Skin of body (tissue), 3 donors: ENCODE measurements at places on chromosomes 6 and 20. TPM values are rescaled to one million over a fixed set of nuclear protein-coding genes. Genes with fewer than 3 reads are reported as not detected.

- DNase-seq, result no peak
Measured at GRCh38 chr6:38775870-38776269, 60.8 kb downstream of the DNAH8 start.

- DNase-seq, result no peak
Measured at GRCh38 chr6:160177220-160177619, 55.6 kb downstream of the SLC22A1 start.

DNA sequence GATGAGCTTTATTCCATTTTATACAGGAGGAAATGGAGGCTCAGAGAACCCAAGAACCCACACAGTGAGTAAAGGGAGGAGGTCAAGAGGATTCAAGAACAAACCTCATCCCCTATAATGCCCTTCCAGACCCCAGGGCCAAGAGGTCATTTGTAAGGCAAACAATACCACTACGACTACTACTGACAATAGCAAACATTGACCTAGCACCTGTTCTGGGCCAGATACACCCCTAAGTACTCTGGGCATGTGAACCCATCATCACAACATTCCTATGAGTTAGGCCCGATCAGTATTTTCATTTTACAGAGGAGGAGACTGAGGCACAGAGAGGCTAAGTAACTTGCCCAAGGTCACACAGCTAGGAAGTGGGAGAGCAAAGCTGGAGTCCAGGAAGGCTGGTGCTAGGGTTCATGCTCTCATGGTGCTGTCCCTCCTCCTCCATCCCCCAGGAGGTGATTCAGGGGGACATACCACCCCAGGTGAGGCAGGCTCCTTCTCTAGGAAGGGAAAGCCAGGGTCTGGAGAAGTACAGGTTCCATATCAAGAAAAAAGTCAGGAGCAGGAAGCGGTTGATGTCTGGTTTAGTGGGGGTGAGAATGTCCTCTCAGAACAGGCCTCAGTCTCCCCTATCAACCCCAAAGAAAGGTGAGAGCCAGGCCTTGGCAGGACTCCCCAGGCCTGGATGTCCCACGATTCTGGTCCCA is 13.7 kb downstream of the SLC13A3 start:
- DNase-seq, result no peak

- no peak for DNase-seq
Measured at GRCh38 chr20:4318891-4319290, 303.5 kb upstream of the RNF24 start.

DNA sequence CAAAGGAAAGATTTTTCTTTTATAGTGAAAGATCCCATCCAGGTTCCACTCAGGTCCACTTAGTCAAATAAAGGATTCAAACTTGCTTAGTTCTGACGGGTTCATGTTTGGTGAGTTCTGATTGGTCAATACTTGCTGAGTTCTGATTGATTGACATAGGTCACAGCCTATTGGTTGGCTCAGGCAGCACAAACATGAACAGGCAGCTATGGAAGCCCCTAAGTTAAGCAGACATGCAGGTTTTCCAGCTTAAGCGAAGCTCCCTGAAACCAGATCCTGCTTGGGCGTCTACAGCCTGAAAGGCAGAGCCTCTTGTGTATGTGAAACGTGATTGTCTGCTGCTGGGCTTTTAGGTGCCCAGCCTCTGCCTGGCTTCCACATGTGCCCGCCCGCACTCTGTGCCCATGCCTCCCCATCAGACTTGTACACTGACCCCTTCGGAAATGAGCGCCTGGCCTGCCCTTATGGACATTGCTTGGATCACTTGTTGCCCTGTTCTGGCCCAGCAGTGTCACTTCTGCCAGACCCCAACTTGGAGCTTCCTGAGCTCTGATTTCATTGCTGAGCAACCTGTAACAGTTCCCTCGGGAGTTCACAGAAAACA is 45.4 kb upstream of the ECI2 start:
- no peak for DNase-seq

DNA sequence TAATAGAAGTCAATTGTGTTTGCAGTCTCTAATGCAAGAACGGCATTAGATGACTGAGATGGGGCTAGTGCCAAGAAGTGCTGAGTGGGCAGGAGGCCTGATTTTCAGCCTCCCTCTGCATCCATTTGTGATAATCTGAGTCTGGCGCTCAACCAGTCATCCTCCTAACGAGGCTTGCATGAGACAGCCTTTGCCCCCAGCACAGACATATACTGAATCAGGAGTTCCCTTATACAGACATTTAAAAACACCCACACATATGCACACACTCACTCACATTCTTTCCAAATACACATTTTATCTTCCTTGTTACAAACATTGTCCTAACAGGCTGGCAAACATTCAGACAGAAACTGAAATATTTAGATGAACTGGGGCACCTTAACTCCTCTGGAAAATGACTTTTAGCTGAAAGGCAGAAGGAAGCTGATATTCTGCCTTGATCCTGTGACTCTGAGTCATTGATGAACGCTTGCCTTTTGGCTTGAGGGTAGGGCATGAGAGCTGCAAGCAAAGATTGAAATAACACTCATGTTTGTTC is 562.3 kb downstream of the DHX35 start:
- DNase-seq, result no peak

GRCh38 chr20:11270566-11270965 is 596.8 kb upstream of the JAG1 start:
- no peak for DNase-seq

GRCh38 chr6:125780540-125781313 is 10.0 kb upstream of the NCOA7 start:
- peak; percentile 87 for DNase-seq

DNA sequence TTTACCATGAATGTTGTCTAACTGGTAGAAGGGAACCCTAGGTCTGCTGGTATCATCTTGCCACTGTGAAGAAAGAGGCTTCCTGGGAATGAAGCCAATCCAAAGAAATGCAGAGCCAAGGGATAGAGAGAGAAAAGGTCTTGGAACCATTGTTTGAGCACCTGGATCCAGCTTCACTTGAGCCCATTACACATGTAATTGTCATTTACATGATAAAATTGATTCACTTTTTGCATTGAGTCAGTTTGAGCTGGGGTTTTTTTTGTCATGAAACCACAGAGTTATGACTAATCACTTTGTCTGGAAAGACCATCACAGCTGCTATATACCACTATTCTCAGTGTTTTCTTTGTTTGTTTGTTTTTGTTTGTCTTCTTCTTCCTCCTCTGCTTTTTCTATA is 112.3 kb downstream of the CBLN4 start:
- DNase-seq, result no peak

GRCh38 chr6:12842114-12842513 is 125.5 kb downstream of the PHACTR1 start:
- no peak for DNase-seq

DNA sequence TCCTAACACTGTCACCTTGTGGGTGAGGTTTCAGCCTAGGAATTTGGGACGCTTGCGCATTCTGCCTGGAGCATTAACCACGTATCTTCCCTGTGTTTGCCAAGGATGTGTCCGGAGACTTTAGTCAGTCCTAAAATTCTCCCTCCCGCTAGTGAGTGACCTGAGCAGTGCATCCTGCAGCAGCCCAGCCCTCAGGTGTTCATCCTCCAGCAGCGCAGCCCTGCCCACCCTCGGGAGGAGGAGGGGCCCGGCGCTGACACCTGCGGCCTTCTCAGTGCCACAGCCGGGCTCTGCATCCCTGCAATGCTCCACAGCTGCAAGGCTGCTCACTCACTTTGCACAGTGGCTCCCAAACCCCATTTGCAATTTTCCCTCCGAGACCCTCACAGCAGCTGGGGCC is 79.5 kb downstream of the ERMARD start:
- no peak for DNase-seq

DNA sequence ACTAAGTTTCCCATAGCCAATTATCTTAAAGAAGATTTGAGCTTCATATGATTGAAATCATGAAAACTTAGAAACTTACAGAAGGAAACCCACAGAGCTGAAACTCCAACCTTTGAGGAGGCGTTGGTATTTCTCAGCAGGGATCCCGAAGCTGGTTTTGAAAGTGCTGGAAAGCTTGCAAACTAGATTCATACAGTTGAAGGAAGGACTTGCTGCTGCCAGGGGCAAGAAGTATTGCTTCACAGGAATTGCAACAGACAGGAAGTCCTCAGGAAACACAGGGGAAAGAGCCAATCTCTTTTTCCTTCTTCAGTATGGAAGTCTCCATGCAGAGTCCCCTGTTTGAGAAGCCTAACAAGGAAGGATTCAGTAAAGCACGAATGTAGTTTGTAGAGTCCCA is 419.7 kb downstream of the CD109 start:
- no peak for DNase-seq

GRCh38 chr6:34462010-34462409 is 3.9 kb upstream of the PACSIN1 start:
- no peak for DNase-seq

GRCh38 chr20:37218441-37218840 is 39.1 kb upstream of the MROH8 start:
- DNase-seq, result no peak

GRCh38 chr20:24672886-24673677 is 203.7 kb downstream of the SYNDIG1 start:
- DNase-seq, result no peak

DNA sequence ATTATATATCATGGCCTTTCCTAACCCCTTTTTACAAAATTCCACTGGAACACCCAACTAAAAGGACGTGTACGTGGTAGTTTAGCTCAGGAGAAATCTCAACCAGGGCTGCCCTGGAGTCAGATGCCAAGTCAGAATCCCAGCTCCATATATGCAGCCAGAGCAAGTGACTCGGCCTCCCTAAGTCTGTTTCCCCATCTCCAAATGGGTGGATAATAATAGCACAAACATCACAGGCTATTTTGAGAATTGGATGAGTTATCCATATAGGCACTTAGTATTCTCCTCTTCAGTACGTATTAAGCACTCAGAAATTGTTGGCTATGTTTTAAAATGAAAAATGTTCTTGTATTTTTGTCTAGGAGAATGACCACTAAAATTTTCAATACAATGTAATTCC is 481.5 kb downstream of the CD109 start:
- no peak for DNase-seq

- DNase-seq, result peak; percentile 90
Measured at GRCh38 chr6:160431226-160431625, 83.0 kb downstream of the SLC22A3 start.

DNA sequence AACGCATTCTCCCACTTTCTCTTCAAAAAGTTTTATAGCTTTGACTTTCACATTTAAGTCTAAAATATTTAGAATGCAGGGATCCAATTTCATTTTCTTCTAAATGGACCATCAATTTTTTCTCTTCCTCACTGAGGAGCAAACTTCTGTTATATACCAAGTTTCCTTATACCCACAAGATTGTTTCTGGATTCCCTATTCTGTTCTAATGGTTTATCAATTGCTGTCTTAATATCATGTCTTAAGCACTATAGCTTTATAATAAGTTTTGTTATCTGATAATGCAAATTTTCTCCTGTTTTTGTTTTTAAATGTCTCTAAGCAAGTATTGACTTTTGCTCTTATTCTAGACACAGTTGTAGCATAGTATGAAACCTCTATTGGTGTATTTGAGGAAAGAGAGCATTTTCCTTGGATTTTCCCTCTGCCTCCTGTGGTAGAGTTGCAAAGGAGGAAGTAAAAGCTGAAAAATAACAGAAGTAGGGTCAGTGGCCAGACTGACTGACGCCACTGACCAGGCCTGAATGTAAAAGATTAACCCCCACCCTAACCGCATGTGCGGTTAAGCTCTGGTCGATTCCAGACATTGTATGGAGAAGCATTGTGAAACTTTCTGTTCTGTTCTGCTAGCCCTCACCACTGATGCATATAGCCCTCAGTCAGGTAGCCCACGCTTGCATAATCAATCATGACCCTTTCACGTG is 40.3 kb downstream of the GPX5 start:
- no peak for DNase-seq

DNA sequence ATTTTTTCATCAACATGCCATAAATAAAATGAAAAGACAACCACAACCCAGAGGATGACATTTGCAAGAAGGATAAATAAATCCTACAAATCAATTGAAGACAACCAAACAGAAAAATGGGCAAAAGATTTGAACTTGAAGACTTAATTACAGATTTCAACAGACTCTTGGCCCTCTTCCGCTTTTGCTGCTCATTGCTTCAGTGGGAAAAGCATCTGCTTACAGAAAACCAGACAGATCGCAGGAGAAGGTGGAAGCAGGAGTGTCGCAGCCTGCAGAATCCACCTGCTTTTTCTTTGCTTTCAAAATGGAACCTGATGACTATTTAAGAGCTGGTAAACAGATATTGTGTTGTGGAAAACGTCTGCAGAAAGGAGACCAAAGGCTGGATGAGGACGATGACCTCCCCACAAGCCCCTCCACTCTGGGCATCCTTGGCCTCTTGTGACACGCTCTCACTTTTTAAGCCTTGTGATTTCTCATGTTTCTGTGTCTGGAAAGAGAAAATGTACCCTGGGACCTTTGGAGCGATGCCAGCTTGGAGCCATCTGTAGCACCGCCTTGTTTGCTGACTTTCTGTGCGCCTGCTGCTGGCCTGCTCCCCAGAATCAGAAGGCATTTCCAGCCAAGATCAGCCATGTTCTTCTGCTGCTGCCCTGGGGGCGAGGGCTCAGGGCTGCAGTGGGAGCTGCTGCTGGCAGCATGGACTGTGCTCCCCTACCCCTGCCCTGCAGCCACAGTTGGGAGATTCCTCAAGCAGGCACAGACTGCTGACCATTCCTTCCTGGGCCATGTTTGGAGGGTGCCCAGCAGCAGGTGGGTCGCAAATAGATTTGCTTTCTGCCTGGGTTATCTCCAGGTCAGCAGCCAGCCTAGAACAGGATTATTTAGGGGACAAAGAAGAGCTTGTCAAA is 3.6 kb upstream of the CSTL1 start:
- DNase-seq, result no peak

DNA sequence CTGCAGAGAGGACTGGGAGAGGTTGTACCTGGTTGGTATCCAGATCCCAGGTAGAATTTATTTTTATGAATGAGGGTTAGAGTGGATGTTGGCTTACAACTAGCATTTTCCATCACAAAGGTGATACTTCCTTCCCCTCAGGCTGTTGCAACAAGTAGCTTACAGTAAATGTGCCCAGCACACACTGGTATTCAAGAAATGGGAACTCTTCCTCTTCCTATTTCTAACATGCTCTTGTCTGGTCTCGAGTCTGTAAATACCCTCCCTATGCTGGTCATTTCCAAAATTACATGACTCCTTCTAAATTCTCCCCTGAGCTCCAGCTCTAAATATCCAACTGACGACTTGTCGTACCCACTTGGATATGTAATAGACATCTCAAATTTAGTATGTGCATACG is 90.1 kb upstream of the FOXC1 start:
- no peak for DNase-seq

DNA sequence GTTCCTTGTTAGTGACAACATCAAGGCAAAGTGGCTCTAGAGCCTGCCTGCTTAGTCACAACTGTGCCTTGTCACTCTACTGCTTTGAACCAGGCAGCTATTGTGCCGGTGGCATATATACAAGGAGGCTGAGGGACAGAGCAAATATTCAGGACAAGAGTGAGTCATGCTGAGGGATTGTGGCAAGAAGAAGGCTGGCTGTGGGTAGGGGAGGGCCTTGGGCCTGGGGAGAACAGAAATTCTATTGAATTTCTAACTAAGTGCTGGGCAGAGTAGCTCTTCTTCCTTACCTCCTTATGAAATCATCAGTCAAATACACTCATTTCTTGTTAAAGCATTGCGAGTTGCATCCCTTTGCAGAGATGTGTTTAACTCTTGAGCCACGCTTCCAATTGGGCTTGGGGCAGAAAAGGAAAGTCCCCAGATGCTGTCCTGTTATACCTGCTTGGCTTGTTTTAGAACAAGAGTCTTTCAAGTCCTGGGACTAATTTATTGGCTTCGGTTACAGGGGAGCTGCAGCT is 59.7 kb downstream of the PFDN4 start:
- DNase-seq, result no peak

The CDSN gene
- total RNA-seq, result 37.1 TPM

The SIGLEC1 gene
- total RNA-seq, result 3.5 TPM

The SLC22A16 gene
- 2.0 TPM for total RNA-seq

The FAM83C gene
- 7.7 TPM for total RNA-seq

The RAET1L gene
- total RNA-seq, result 2.8 TPM
